ENCODE measurements at places on chromosomes 1 and 21.
A peak's percentile ranks its signal among the peaks of the same experiment; 100 is the strongest.

GRCh38 chr1:172140072-172140471 is 280.4 kb upstream of the C1orf105 start:
- DNase-seq, result no peak

GRCh38 chr21:39037807-39038405 is 145.3 kb downstream of the PSMG1 start:
- no peak for DNase-seq

DNA sequence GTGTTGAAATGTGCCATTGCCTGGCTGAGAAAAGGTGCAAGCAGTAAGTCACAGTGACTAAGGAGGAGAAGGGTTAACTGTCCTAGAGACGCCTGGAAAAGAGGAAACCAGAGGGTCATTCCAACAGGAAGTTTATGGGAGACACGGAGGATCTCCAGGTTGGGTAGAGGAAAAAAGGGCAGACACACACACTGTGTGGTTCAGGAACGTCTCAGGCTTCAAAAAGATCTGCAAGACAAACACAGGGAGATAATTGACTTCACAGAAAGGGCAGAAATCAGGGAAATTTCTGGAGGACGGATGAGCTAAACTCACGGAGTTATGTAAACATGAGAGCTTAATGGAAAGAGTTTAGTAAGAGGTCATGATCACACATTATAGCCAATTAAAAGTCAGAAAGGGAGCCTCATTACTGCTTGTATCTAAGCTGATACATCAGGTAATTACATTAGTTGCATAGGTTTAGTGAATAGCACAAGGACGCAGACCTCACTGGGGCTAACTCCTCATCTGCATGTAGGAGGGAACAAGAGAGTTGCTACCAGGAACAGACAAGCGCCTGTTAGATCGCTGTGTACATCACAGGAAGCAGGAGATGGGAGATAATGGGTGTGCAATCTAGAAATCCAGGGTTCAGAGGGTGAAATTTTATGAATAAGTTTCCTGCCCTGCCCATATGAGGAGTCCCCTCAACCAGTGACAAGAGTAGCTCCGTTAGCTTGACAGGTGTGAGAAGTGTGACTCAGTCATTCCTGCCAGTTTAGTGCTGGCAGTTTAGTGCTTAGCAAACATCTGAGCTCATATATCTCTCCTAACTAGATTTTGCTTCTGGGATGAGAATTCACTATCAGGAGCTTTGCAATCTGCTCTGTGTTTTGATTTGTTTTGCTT is 96.6 kb upstream of the TNR start:
- DNase-seq, result no peak

DNA sequence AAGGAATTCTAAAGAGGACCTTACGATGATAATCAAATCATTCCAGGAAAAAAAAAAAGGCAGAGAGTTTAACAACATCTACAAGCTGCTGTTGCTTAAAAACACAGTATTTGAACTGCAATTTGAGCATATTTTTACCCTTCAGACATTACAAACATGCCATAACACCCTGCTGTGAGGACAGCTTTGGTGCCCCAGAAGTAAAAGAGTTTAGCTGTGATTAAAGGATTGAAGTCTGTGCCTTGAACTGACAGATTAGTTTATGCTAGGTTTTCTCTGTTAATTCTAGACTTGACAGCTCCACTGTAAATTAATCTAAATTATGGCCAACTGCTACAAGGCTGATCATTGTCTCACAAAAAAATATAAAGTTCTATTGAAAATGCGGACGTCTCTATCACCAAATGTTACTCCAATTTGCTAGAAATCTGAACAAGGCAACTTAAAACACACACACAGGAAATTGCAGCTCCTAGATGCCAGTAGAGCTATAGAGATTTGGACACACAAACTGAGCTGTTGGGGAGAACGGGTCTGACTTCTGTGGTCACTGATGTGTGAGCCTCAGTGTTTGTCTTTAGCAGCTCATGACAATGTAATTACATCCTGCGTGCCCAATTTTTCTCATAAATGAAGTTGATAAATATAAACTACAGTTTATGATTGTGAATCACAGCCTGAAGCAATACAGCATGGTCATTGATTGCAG is 217.9 kb downstream of the NTNG1 start:
- no peak for DNase-seq

DNA sequence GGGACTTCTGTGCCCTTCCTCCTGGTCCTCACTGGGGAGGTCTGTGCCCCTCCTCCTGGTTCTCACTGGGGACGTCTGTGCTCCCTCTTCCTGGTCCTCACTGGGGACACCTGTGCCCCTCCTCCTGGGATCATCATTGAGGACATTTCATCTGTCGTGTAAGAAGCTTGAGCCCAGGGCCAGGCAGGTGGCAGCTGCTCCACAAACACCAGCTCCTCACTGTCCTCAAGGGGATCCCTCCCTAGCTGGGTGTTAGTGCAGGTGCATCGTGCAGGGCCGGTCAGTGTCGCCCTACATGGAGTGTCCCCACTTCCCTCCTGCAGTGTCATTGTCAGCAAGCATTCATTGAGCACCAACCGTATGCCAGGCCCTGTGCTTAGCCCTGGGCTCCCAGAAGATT is 312.7 kb downstream of the PTPRU start:
- no peak for DNase-seq

- DNase-seq, result no peak
Observed at GRCh38 chr1:92466683-92467352, 19.9 kb downstream of the GFI1 start.

- DNase-seq, result peak; percentile 87
Observed at GRCh38 chr1:153532769-153533599, 2.8 kb downstream of the S100A6 start.

Measured in HuH-7.5 (cell line).